AG10803 (cell line): ENCODE measurements at places on chromosomes 13 and 19.

DNA sequence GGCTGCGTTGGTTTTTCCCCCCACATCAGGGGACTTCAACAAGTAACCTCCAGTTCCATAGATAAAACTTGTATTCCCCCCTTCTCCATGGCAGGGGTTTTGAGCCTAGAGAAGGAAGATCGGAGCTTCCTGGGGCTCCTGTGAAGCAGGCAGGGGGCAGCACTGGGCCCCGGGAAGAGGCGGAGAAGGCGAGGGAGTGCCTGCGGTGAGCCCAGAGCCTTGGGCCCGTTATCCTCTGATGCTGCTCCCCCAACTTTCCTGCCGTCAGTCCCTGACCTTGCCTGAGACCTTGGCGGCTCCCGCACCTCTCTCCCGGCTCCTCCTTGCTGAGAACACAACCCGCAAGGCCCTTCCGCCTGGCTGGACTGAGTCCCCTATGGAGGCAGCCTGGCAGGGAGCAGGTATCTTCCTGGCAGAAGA, 2.5 kb downstream of the LIPE start:
- no peak for DNase-seq

DNA sequence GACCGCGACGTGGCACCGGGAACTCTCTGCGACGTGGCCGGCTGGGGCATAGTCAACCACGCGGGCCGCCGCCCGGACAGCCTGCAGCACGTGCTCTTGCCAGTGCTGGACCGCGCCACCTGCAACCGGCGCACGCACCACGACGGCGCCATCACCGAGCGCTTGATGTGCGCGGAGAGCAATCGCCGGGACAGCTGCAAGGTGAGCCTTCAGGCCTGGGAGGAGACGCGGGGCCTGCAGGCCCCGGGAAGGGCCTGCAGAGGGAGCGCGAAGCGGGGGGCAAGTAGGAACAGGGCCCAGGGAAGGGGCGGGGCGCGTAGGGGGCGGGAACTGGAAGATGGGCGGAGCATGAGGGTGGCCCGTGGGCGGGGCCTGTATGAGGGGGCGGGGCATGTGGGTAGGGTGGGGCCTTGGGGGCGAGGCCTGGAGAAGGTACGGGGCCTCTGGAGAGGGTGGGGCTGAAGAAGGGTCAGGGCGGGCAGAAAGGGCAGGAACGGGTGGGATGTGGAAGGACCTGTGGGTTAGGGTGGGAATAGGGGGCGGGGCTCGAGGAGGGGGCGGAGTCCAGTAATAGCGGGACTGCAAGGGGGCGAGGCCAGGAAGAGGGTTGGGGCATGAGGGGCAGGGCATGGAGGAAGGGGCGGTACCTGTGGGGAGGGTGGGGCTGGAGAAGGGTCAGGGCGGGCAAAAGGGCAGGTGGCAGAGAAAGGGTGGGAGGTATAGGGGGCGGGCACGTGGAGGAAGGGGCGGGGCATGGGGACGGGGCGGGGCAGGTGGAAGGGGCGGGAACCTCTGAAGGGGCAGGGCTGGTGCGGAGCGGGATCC, 2.5 kb downstream of the CFD start:
- no peak for DNase-seq

DNA sequence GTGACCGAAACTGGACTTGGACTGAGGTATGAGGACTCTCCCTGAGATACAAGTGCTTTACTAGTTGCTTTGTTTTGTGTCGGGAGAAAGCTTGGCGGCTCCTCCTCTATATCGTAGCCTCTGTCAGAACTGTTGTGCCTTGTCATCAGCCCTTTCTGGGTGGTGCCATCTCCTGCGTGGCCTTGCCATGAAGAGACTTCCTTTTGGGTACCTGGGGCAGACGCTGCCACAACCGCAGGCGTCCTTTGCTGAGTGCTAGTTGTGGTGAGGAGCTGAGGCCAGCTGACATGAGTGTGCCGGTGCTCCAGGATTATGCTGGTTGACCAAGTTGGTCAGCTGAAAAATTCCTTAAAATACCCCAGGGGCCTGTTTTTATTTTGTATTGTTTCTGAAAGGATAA, 124.5 kb downstream of the AKAP11 start:
- DNase-seq: no peak

GRCh38 chr19:1968279-1969175, 27.6 kb downstream of the CSNK1G2 start:
- no peak for DNase-seq

- no peak for DNase-seq
Measured at GRCh38 chr13:111475488-111475887, 155.0 kb downstream of the TEX29 start.

DNA sequence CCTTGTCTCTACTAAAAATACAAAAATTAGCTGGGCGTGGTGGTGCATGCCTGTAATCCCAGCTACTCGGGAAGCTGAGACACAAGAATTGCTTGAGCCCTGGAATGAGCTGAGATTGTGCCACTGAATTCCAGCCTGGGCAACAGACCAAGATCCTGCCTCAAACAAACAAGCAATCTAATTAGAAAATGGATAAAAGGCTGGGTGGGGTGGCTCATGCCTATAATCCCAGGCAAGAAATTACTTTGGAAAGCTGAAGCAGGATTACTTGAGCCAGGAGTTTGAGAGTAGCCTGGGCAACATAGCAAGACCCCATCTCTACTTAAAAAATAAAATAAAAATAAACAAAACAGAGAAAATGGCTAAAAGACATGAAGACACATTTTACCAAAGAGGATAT, 77.0 kb downstream of the CAB39L start:
- DNase-seq: peak; percentile 80

GRCh38 chr13:36298535-36299068, 988 bp upstream of the CCDC169 start:
- DNase-seq: no peak

GRCh38 chr19:16888629-16889365, at the start of gene F2RL3:
F2RL3 (plus strand) TSS chr19:16888999; CDS start chr19:16889190, 191 bp downstream.
- peak; percentile 64 for DNase-seq

- no peak for DNase-seq
Measured at GRCh38 chr13:72431981-72432682, 295.3 kb downstream of the MZT1 start.

- peak; percentile 37 for DNase-seq
Measured at GRCh38 chr13:50485979-50486935, 357.2 kb downstream of the DLEU7 start.

DNA sequence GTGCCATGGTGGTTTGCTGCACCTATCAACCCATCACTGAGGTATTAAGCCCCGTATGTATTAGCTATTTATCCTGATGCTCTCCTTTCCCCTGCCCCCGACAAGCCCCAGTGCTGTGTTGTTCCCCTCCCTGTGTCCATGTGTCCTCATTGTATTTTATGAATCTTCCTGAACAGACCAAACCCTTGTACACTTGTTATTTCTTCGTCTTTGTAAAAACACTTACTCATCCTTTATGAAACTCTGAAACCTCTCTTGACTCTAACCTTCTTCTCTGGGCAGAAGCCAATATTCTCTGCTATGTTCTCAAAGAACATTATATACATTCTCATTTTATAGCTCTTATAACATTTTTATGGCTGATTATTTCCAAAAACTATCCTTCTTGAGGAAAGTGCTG, 746.9 kb downstream of the EFNB2 start:
- DNase-seq: no peak

DNA sequence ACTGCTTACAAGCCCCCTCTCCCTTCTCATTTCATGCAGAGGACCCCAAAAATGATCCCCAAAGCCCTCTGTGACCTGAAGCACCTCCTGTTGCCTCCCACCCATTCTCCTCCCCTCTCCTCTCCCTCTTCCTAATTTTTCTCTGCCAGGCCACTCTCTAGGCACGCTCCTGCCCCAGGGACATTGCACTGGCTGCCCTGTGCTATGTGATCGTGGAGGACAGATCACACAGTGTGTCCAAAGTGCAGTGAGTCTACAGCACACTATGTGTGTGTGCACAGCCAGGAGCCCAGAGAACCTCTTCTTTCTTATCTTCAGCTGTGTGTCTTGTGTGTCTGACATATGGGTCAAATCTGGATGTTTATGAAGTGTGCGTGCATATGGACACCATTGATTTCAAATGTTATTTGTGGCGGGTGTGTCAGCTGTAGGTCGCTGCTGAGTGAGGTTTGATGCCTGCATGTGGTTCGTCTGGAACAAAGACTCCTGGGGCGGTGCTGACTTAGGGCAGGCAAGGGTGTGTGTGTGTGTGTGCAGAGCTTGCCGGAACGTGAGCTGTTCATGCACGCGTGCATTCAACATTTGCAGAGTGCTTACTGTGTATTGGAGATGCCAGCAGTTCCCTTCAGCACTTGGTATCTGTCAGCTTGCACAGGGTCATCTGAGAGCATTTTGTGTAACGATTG, 2.1 kb upstream of the KLHL26 start:
- peak; percentile 53 for DNase-seq

- no peak for DNase-seq
Measured at GRCh38 chr13:106804991-106805390, 237.1 kb upstream of the ARGLU1 start.

DNA sequence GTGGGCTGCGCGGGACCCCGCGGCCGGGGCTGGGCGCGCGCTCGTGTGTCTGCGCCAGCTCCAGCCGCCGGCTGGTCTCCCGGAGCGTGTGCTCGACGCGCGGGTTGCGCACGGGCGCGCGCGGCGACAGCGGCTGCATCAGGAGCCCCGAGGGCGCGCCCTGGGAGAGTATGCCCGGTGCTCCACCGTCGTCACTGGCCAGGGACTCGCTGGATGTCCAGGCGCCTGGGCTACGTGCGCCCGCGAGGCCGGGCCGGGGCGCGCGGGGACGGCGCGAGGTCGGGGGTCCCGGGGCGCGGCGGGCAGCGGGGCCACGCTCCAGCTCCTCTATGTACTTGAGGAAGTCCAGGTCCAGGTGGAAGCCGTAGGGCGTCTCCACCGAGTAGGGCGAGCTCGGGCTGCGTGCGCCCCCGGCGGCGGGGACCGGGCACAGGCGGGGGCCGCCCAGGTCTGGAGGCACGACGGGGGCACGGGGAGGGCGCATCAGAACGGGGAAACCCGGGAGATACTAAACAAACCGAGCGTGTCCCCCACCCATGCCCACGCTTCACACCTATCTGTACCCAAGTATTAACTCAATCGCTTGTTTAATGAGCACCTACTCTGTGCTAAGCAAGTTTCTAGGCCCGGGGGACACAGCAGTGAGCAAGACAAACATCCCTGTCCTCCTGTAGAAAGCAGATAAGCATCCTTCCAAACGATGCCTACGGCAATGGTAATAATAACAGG, 7.6 kb downstream of the KANK3 start:
- DNase-seq: no peak

DNA sequence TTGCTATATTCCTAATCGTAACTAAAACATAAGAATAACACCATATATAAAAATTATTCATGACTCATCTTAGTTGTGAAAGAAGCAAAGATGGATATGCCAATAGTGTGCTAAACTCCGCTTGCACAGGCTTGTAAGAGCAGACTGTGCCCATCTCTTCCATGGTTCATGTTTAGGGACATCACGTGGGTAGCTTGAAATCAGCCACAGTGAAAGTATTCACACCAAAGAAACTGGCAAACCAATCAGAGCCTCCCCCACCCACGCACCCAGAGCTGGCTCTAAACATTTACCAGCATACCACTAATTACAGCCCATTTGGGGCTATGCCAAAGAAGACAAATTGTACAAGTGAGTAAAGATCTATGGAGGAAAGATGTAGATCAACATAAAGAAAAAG, 147.5 kb downstream of the DIAPH3 start:
- no peak for DNase-seq

- DNase-seq: peak; percentile 11
Measured at GRCh38 chr13:79659121-79659521, 178.2 kb downstream of the NDFIP2 start.

GRCh38 chr19:29777781-29778309, 33.9 kb upstream of the CCNE1 start:
- DNase-seq: no peak

GRCh38 chr19:31625056-31625455, 275.8 kb upstream of the TSHZ3 start:
- DNase-seq: no peak

- DNase-seq: no peak
Measured at GRCh38 chr13:112159575-112160547, 92.9 kb downstream of the SOX1 start.

- DNase-seq: no peak
Measured at GRCh38 chr13:92894447-92894846, 332.2 kb upstream of the GPC6 start.

DNA sequence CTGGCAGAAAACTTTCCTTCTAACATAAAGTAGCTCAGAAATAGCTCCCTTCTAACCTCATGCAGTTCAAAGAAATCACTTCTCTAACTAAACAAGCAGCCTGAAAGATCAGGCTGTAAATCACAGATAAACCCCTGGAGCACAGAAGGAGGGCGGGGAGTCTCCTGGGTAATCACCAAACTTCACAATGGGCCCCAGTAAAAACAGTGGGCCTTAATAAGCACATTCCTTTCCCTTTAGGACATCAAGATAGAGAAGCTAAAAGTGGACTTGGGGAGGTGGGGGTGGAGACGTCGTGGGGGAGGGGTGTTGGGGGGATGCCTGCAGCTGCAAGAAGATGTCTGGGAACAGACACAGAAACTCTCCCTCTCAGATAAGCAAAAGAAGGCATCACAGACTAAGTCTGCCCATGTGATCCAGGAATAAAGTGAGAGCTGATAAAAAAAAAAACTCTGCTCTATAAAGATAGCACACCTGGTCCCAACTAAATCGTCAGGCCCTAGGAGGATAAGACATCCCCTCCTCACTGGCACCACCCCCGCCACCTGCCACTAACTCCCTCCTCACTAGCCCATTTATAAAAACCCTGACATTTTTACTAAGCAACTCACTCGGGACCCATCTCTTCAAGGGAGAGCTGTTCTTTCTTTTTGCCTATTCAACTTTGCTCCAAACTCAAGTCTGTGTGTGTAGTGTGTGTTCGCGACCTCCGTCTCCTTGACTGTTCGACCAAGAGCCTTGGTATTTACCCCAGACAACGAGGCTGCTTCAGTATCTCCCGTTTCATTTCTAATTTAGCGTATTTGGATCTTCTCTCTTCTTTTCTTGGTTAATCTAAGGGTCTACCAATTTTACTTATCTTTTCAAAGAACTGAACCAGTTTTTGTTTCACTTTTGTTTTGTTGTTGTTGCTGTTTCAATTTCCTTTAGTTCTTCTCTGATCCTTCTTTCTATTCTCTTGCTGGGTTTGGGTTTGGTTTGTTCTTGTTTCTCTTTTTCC, 31.7 kb downstream of the DNAJC15 start:
- peak; percentile 67 for DNase-seq

- DNase-seq: peak; percentile 37
Measured at GRCh38 chr13:65966991-65967451, 1263.1 kb downstream of the PCDH9 start.

DNA sequence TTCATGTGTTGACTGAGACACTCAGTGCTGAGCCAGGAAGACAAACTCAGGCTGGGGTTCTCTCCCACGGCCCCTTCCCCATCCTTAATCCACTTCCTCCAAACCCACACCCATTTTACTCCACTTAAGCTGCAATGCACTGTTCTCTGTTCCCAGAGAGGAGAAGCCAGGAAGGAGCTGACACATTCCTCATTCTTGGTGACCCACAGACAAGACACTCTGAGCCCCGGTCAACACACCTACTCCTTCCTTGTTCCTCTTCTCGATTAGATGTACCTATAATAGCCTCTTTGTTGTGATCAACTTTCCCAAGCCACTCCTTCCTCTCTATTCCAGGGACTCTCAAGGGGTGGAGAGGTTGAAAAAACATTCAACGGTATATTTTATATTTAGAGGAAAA, 47.1 kb downstream of the INSR start:
- no peak for DNase-seq
